Activated naive CD4-positive, alpha-beta T cell treated with anti-CD3 and anti-CD28 coated beads, Interleukin-2, amount 50 U/mL, for 72 hours (primary cell): ENCODE measurements at places on chromosomes 16 and 17. TPM values are rescaled to one million over a fixed set of nuclear protein-coding genes. Genes with fewer than 3 reads are reported as not detected.

ALDOA gene
- total RNA-seq: 1,322 TPM

GH2 gene
- not detected for total RNA-seq

MRPL38 gene
- total RNA-seq: 101 TPM

LRRC46 gene
- total RNA-seq: 0.46 TPM

CMIP gene
- total RNA-seq: 35.5 TPM

C16orf46 gene
- 2.4 TPM for total RNA-seq

NHLRC4 gene
- 0.59 TPM for total RNA-seq

SYNGR3 gene
- 2.0 TPM for total RNA-seq

HOXB8 gene
- not detected for total RNA-seq

NPIPB8 gene
- total RNA-seq: not detected

DPEP2 gene
- 2.5 TPM for total RNA-seq

PDK2 gene
- total RNA-seq: 18.7 TPM

HSD17B2 gene
- total RNA-seq: not detected

KRT12 gene
- not detected for total RNA-seq

TMEM235 gene
- total RNA-seq: not detected

KCNJ18 gene
- not detected for total RNA-seq

RILP gene
- 2.5 TPM for total RNA-seq

GPR139 gene
- not detected for total RNA-seq

RDM1 gene
- 8.4 TPM for total RNA-seq

AGRP gene
- total RNA-seq: not detected

TTLL6 gene
- total RNA-seq: not detected

OR1E2 gene
- total RNA-seq: not detected

HSBP1 gene
- total RNA-seq: 73.3 TPM

ZNRF1 gene
- 20.4 TPM for total RNA-seq

MYH13 gene
- not detected for total RNA-seq

VWA3A gene
- total RNA-seq: 0.11 TPM

SMIM22 gene
- total RNA-seq: not detected

SYCE1L gene
- total RNA-seq: 2.1 TPM

PPL gene
- not detected for total RNA-seq

RNF157 gene
- 22.0 TPM for total RNA-seq

MARCHF10 gene
- not detected for total RNA-seq

KRT33B gene
- not detected for total RNA-seq

SUZ12 gene
- 49.5 TPM for total RNA-seq
